Thymus (tissue), 14 donors: ENCODE measurements at places on chromosomes 3 and 15. TPM values are rescaled to one million over a fixed set of nuclear protein-coding genes. Genes with fewer than 3 reads are reported as not detected.

SLC12A1 gene
- 0.05 TPM for total RNA-seq

GRCh38 chr15:25641361-25641760 is 202.5 kb upstream of the UBE3A start:
- DNase-seq, result no peak
- no peaks in the 10 kb centered on the region for H3K4me1 ChIP-seq
- no peak overlapping the region for H3K4me3 ChIP-seq
- H3K27ac ChIP-seq, result no peak overlapping the region

GRCh38 chr3:43031485-43031884 is 52.4 kb downstream of the GASK1A start:
- H3K27ac ChIP-seq, result no peak overlapping the region
- peaks cover 11% of the 10 kb centered on the region for H3K4me1 ChIP-seq
- no peaks in the 10 kb centered on the region for H3K27me3 ChIP-seq
- H3K4me3 ChIP-seq, result no peak overlapping the region
- DNase-seq, result no peak
- H3K36me3 ChIP-seq, result no peaks in the 10 kb centered on the region

DAZL gene
- 0.19 TPM for total RNA-seq

DNA sequence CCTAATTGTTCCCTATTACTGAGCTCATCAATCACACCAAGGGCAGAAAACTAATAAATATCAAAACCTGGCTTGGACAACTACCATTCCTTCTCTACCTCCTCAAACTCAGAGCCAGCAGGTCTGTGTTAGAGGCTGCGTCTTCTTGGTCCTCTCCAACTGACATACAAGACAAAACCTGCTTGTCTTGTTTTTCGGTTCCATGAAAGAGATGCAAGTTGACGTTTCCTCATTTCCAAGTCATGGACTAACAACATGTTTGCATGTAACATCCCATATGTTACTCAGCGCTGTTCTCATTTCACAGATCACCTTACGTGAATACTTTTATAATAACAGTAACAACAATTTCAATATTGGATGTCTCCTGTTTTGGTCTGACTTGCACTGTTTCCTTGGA is 110.9 kb downstream of the LMLN start:
- H3K4me3 ChIP-seq, result no peak overlapping the region
- DNase-seq, result no peak
- H3K27ac ChIP-seq, result no peak overlapping the region
- H3K36me3 ChIP-seq, result no peaks in the 10 kb centered on the region

DNA sequence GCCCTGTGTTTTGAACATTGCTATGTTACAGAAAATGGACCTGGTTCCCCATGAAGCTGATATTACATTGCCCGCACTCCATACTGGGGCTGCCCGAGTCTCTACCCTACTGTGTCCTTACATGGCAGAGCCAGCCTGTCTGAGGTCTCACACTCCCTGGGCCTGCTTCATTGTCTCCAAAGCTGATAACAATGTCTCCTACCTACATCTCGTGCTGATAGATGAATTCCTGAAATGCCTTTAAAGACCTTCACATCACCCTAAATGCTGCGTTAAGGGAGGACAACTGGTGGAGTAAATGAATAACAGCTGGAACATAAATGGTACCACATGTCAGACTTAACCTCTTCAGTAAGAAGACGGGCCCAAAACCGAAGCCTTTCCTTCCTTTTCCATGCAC is 62.9 kb upstream of the PTX3 start:
- no peaks in the 10 kb centered on the region for H3K4me1 ChIP-seq
- DNase-seq, result no peak
- no peaks in the 10 kb centered on the region for H3K36me3 ChIP-seq
- no peaks in the 10 kb centered on the region for H3K27me3 ChIP-seq
- no peak overlapping the region for H3K27ac ChIP-seq

DNA sequence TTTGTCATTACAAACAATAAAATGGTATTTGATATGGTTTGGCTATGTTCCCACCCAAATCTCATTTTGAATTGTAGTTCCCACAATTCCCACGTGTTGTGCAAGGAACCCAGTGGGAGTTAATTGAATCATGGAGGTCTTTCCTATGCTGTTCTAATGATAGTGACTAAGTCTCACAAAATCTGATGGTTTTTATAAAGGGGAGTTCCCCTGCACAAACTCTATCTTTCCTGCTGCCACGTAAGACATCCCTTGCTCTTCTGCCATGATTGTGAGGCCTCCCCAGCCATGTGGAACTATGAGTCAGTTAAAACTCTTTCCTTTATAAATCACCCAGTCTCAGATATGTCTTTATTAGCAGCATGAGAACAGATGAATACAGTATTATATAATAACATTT is 15.4 kb upstream of the AADAC start:
- H3K27ac ChIP-seq, result no peak overlapping the region
- H3K27me3 ChIP-seq, result no peaks in the 10 kb centered on the region
- DNase-seq, result no peak
- no peak overlapping the region for H3K4me3 ChIP-seq
- no peaks in the 10 kb centered on the region for H3K36me3 ChIP-seq

RPL39L gene
- total RNA-seq, result 36.6 TPM
